ENCODE measurements at places on chromosomes 11 and 22.
A peak's percentile ranks its signal among the peaks of the same experiment; 100 is the strongest.

DNA sequence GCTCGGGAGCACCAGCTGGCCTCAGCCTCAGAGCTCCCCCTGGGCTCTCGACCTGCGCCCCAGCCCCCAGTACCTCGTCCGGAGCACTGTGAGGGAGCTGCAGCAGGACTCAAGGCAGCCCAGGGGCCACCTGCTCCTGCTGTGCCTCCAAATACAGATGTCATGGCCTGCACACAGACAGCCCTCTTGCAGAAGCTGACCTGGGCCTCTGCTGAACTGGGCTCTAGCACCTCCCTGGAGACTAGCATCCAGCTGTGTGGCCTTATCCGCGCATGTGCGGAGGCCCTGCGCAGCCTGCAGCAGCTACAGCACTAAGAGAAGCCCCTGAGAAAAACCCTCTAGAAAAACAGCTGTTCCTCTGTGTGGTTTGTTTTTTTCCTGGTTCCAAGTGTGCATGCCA, 918 bp upstream of the FAM89B start:
- DNase-seq: no peak

- DNase-seq: no peak
Observed at GRCh38 chr11:15526032-15526431, 411.3 kb downstream of the INSC start.

DNA sequence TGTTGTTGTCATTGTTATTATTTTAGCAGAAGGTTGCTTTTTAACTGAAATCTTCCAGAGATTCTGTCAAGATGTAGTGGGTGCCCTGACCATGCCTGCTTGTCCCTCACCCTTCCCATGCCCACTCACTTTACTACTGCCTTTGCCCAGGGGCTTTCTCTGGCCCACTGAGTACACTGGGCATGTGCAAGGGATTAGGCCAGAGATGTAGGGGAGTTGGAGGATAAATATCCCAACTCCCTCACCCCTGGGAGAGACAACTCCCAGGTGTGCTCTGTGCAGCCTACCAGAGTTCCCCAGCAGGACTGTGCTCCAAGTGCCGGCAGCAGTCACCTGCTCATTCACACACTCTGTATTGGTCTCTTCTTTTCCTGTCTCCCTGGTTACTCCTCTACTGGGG, 559.1 kb downstream of the MIAT start:
- DNase-seq: no peak

GRCh38 chr11:73154178-73154577, 12.1 kb upstream of the FCHSD2 start:
- peak; percentile 100 for DNase-seq

DNA sequence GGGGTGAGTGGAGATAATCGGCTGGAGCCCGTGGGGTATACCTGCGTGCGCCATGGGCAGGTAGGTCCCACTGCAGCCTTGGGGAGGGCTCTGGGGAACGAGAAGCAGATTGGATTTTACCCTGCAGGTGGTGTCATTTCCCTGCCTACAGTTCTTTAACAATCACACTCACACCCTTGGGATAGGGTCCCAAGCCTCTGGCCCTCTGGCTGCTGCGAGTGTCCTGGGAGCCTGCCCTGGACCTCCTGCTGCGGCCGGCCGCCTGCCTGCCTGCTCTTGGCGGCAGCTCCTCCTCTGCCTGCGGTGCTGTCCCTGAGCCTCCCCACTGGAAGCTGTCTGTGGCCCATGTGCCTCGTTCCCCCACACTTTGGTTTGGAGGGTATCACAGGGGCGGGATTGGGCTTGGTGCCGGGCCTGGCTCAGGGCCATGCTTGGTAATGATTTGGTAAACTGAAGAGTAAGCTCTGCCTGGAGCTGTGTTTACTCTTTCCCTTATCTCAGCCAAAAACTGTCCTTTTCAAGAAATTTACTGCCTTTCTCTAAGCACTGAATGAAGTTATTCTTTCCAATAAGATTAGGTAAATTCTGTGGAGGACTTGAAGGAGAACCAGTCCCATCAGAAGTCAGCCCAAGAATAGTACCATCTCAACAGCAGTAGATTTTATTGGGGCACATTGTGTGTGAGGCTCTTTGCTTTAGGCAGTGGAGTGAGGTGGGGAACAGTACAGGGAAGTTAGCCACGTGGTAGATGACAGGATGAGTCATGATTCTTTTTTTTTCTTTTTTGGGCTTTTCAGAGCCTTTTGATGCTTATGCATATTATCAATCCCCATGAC, 53.7 kb downstream of the TBC1D22A start:
- DNase-seq: peak; percentile 66

- no peak for DNase-seq
Observed at GRCh38 chr22:27810609-27811151, 9.1 kb upstream of the MN1 start.

DNA sequence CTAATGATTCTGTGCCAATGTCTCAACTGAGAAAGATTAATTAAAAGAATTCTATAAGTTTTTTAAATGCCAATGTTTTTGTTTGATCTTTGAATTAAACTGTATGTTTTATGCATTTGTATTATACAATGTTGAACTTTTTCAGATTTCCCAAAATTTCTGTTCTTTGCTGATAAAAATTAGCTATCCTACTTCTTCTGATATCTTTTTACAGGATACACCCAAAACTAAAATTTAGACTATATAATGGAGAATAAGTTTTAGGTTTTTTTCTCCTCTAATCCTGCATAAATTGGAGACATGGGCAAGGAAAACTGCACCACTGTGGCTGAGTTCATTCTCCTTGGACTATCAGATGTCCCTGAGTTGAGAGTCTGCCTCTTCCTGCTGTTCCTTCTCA, at the start of gene OR5L2:
Gene OR5L2, plus strand, starts transcription at position 301 of the 400 bp plus-strand sequence. Its CDS starts 0 bp downstream, at position 301.
- DNase-seq: no peak

- no peak for DNase-seq
Observed at GRCh38 chr11:8763070-8763685, 80.6 kb downstream of the RPL27A start.

DNA sequence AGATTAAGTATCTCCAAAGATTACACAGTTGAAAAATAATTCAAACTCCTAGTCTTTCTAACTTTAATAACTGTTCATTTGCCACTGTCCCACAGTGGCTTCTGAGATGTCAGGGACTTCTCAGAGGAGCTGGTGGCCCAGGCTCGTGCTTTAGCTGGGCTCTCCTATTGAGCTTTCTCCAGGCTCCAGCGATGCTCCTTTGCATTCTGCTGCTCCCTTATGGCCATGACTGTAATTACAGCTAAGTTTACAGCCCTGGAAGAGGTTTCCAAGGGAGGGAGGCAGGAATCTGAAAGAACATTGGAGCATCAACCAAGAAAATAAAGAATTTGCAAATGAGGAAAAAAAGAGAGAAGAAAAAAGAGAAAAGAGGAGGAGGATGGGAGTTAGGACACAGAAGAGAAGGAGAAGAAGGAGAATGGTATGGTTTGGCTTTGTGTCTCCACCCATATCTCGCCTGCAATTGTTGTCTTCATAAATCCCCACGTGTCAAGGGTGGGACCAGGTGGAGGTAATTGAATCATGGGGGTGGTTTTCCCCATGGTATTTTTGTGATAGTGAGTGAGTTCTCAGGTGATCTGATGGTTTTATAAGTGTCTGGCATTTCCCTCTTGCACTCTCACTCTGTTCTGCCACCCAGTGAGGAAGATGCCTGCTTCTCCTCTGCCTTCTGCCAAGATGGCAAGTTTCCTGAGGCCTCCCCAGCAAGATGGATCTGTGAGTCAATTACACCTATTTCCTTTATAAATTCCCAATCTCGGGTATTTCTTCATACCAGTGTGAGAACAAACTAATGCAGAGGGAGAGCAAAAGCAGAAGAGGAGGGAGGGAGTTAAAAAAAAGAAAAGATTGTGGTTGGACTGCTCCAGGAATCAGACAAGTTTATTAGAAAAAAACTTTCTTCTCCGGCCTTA, 857.0 kb downstream of the KCNA4 start:
- peak; percentile 40 for DNase-seq

- DNase-seq: no peak
Observed at GRCh38 chr11:32316232-32316631, 119.1 kb downstream of the WT1 start.

DNA sequence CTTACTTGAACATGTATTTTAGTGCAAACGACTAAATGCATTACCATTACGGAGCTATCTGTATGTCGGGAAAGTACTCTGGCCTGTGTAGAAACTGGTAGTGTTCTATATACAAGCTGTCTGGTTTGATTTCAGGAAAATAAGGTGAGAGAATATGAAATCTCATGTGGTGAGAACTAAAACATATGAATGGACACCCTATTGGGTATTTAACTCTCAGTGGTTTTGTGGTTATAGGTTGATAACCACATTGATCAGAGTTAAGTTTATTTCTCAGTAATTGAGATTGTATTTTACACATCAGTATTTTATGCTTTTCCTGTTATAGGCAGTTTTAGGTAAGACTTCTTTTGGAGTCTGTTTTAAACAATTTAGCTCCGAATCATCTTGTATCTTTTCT, 10.4 kb downstream of the ANO5 start:
- DNase-seq: no peak

GRCh38 chr11:9787260-9787659, 123.4 kb downstream of the SWAP70 start:
- no peak for DNase-seq

DNA sequence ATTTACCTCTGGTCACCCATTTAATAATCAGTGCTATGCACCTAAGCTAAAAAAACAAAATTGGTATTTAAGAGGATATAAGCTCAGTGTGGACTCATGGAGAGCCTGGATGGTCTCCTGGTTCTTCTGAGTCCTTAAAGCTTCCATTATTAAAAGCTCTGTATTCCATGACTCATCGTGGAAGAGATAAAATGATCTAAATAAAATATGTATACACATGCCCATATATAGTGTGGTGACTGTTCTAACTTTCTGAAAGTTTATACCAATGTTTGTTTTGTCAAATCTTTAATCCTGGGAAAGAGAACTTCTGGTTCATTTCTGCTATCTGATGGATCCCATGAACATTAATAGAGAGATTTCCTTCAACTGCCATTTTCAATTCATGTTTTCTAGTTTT, 375.9 kb downstream of the GUCY1A2 start:
- no peak for DNase-seq

DNA sequence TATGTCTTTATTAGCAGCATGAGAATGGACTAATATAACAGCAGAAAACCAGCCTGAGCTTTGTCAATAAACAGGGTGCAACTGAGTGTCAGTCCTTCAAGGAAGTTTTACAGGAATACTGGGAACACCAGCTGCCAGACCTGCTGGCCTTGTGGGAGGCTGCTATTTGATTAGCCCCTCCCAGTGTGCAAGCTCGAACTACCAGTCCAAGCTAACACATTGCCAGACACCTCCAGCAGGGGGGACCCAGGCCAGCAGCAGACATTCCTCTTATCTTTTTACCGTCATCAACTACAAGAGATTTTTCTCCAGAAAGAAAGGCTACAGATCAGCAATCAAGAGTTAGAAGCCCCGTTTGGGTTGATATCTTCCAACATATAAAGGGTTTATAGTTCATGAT, 942.8 kb upstream of the TENM4 start:
- no peak for DNase-seq

DNA sequence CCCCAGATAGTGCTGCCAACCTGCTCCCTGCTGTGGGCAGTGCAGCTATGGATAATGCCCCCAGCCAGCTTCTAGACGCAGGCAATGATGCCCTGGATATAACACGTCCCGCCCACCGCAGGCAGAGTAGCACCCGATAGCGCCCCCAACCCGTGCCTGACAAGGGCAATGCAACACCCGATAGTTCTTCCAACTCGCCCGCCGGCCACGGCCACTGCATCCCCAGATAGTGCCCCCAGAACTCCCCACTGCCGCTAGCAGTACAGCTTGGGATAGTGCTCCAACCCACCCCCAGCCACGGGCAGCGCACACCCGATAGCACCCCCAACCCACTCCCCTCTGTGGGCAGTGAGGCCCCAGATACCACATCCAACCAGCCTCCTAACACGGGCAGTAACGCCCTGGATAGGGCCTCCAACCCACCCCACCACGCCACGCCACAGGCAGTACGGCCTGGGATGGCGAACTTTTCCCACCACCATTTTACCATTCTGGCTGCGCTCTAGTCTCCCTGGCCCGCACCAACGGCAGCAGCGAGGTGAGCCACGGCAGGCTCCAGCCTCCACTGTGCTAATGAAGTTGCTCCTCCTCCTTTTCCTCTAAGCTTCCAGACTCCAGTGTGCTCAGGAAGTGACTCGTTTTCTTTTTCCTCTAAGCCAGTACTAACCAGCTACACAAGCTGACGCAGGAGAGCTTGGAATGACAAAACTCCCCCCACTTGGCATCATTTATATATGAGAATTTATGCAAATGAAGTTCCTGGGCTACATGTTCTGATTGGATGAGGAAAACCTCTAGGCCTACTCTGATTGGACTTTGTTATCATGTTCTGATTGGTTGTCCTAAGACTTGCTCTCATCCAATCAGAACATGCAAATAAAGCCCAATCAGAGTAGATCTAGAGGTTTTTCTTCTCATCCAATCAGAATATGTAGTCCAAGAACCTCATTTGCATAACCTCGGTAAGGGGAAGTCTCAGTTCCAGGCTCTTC, 3.0 kb upstream of the RFPL3 start:
- peak; percentile 16 for DNase-seq

DNA sequence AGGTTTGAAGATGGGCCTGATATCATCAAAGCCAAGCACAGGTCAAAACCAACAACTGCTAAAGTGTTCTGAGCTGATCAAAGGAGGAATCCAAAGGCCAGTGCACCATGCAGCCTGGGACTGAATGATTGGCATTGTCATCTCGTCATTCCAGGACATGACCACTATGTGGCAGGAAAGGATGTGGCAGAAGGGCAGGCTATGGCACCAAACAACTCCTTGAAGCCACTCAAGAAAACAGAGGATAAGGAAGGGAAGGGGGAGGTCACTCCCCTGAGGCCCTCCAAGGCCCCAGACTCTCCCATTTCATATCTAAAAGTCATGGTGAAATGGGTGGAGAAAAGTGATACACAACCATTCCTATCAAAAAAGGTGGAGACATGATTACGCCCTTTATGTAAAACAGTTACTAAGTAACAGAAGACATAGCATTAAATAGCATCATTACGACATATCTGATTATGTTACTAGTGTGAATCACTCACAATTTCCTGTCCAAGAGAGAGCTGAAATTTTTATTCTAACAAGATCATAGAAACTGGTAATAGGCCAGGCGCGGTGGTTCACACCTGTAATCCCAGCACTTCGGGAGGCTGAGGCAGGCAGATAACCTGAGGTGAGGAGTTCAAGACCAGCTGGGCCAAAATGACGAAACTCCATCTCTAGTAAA, 49.3 kb downstream of the AHNAK start:
- peak; percentile 79 for DNase-seq

- DNase-seq: no peak
Observed at GRCh38 chr11:28545536-28545935, 437.3 kb downstream of the METTL15 start.

DNA sequence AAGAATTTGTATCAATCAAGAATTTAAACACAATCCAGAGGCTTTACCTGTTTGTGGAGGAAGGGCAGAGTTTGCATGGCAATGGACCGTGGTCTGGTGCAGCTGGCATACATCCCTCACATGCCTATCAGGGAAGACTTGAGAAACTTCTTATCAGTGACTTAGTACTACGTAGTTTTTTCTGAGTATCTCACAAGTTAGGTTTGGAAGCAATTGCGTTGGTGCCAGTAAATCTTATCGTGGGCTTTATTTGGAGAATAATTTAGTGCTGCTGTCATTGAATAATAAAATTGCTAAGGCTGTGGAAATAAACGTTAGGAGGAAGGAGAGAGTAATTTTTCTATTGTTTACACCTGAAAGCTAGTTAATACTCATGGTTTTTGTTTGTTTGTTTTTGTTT, 72.3 kb downstream of the PRMT3 start:
- no peak for DNase-seq

GRCh38 chr22:24115247-24116207, 65.8 kb upstream of the SUSD2 start:
- no peak for DNase-seq

Data from MV-4-11 (cell line).